Panc1 (cell line): ENCODE measurements at places on chromosomes 3 and 15. TPM values are rescaled to one million over a fixed set of nuclear protein-coding genes. Genes with fewer than 3 reads are reported as not detected.

GRCh38 chr15:65804252-65804931 is 12.3 kb upstream of the DENND4A start:
- no peak for DNase-seq

- no peak for DNase-seq
Measured at GRCh38 chr3:37765591-37766488, 95.8 kb upstream of the CTDSPL start.

DNA sequence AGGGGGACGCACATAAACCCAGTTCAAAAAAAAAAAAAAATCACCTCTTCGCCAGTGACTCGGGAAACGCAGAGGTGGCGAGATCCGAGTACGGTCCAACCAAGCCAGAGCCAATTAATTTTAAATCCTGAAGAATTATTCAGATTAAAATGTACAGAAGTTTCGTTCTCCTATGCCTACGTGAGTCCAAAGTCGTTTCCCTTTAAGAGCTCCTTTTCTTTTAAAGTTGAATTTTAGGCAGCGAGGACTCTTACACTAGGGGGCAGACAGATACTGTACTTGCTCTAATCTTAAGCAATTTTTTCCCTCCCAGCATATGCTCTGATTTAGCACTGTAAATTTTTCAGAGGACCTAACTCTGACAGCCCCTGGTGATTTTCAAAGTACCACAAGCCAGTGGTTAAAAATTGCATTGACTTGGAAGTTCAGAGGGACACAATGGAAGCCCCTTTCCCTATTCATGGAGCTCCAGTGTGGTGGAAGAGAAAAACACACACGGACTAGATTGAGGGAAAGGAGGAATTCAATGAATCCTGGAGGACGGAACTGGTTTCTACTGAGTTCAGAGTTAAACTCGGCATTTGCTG is 3.3 kb upstream of the NR2F2 start:
- no peak for DNase-seq

DNA sequence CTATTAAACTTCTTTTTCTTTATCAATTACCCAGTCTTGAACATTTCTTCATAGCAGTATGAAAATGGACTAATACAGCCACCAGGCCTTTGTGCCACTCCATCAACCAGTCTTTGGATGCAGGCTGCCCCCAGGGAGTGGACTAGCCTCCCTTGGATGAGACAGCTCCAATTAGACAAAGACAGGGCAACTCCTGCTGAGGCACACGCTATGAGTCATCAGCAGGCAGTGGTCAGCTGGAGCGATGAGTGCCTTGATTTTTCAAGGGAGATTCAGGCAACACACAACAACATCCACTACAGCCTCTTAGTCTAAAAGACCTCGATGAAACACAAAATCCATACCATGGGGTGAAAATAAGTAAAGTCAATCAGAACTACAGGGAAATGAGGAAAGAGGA is 160.1 kb downstream of the ARRDC4 start:
- no peak for DNase-seq

DNA sequence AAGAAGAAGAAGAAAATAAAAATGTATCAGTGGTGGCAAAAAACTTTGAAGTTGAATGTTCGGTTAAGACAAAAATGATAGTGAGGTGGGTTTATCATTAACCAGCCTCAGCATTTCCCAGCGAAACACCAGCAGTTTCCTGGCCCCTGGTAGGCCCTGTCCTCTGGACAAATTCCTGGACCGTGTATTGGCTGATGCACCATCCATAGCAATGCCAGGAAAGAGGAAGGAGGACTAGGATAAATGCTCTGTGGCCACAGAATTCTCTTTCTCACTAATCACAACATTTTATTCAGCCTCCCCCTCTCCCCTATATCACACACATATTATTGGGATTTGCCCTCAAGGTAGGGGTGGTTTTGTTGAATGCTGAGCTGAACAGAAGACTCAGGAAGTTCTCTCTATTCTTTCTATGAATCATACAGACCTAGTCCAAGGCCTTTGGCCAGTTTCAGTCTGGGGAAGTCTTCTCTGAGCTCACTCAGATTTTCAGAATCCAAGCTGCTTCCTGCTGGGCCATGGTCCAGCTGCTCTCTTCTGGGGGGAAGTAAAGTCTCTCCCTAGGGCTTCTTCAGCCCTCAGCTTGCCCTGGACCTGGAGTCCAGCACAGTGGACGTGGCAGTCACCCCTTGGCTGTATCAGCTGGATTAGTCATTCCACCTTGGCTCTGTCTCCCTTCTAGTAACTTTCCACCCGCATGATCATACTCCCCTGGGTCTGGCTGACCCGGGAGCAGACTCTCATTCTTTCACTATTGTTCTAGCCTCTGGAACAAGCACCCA is 27.6 kb downstream of the SLC28A1 start:
- no peak for DNase-seq

DNA sequence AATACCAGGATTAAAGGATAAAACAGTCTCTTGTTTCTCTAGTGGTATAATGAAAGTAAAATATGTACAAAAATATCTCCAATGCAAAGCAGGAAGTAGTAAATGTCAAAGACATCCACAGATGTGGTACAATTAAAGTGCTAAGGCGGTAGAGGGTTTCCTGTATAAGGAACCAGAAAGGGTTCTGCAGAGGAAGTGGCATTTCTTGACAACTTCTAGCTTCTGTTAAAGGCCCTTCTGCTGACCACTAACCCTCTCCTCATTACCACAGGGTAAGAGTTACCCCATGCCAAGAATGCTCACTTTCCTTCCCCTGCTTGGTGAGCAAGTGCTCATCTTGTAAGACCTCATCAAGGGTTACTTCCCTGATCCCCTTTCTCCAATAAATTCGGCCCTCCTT is 883.6 kb upstream of the NR2F2 start:
- DNase-seq = no peak

GRCh38 chr3:45034612-45035252 is 8.6 kb downstream of the CLEC3B start:
- DNase-seq = no peak

DNA sequence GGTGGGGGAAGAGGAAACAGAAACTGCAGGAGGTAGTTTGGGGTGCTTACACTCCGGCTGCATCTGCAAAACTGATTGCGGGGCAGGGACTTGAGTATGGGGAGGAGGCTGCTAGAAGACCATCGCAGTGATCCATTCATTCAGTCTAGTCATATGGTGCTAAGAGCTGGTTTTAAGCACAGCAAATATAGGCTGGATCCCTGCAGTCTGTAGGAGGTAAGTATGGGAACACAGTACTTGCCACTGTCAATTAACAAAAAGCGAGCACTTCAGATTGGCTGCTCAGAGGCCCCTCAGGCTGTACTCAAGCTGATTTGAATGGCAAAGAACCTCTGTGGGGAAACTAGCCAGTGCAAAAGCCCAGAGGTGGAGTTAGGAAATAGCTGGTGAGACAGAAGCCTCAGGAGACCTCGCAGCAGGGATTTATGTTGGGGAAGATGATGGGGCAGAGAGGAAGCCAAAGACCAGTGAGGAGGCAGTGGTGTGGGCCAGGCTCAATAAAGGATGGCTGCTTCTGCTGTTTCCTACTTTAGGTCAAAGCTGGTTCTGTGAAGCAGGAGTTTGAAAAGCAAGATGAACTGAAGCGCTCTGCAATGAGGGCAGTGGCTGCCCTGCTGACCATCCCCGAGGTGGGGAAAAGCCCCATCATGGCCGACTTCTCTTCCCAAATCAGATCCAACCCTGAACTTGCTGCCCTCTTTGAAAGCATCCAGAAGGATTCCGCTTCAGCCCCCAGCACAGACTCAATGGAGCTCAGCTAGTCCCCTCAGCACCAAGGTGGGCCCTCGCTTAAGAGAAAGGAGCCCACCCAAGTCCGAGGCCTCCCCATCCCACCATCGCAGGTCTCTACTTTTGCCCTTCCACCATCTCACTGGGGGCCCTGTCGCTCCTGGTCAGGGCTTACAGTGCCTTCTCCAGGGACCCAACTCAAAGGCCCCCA is 7.9 kb downstream of the RPL32 start:
- DNase-seq = no peak

- DNase-seq = peak; percentile 93
Measured at GRCh38 chr15:100721758-100722550, 119.6 kb downstream of the ASB7 start.

GRCh38 chr3:106168962-106169750 is 300.3 kb upstream of the CBLB start:
- no peak for DNase-seq

DNA sequence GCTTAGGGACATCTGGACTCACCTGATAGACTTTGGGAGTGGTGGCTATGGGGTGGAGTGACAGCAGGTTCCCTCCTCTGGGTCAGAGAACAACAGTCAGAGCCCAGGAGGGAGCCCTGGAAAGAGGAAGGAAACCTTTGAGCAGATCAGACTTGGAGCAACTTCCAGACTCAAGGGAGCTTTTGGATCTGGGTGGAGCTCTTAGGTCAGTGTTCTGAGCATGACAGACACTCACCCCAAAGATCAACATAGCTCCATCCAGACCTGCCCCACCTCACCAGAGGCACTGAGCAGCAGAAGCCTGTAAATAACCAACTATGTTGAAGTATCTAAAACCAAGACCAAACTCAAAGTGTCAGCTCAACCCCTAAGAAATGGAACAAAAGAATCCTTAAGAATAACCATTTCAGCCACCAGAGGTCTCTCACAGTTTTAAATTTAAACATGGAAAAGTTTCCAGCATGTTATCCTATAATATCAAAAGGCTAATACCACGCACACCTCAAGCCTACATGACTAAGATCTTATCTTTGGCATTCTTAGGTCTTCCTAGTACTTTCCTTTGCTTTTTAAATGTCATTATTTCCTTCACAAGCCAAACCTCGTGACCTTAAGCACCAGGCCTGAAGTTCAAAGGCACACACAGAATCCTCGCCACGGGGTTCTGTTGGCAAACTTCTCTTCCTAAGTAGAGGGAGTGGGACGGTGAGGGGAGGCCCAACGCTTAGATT is 56.4 kb downstream of the UMPS start:
- no peak for DNase-seq

DNA sequence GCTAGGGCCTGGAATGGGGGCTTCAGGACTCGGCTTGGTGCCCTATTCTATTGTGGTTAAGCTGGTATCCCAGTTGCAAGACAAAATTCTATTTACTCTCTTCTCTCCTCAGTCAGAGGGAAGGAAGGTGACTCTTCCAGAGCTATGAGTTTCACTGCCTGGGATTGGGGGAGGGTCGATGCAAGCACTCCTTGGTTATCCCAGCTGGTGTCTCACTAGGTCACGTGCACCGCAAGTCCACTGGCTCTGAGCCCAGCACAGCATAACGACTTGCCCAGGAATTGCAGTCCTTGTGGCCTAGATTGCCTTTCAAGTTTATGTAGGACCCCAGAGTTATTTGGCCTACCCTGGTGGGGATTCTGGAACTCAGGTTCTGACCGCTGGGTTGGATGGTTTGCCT is 958.8 kb downstream of the IGSF11 start:
- no peak for DNase-seq

GRCh38 chr3:196569003-196569516 is 600 bp downstream of the FBXO45 start:
- no peak for DNase-seq

- DNase-seq = no peak
Measured at GRCh38 chr15:49902685-49903501, 216.1 kb downstream of the ATP8B4 start.

DNA sequence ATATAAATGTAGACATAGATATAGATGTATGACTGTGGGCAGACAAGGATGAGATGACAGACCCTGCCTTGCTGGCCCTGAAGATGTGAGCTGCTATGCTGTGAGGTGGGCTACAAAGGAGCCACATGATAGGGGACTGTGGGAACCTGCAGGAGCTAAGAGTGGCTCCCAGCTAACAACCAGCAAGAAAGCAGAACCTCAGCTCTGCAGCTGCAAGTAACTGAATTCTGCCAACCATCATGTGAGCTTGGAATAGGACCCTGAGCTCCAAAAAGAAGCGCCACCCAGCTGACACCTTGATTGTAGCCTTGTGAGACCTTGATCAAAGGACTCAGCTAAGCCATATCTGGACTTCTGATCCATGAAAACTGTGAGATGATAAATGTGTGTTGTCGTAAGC is 123.3 kb upstream of the GRM7 start:
- DNase-seq = no peak

GRCh38 chr3:130711565-130712324 is 34.9 kb downstream of the PIK3R4 start:
- DNase-seq = no peak

GRCh38 chr3:188400494-188401243 is 246.7 kb downstream of the LPP start:
- no peak for DNase-seq

- no peak for DNase-seq
Measured at GRCh38 chr15:90862487-90862886, 5.9 kb upstream of the FURIN start.

DNA sequence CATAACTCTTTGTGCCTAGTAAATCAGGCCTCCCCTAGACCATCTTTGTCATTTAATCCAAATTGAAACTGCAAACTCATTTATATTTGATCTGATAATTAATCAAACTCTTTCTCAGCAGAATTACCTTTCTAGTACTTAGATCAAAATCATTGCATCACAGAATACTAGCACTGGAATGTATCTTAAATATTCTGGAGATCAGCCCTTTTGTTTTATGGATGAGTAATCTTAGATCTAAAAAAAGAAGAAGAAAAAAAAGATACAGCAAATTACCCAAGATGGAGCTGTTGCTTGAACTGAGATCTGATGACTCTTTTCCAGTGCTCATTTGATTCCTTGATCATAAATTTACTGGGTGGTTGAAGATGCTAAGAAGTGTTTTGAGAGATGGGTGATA is 47.9 kb downstream of the NAALADL2 start:
- no peak for DNase-seq

DNA sequence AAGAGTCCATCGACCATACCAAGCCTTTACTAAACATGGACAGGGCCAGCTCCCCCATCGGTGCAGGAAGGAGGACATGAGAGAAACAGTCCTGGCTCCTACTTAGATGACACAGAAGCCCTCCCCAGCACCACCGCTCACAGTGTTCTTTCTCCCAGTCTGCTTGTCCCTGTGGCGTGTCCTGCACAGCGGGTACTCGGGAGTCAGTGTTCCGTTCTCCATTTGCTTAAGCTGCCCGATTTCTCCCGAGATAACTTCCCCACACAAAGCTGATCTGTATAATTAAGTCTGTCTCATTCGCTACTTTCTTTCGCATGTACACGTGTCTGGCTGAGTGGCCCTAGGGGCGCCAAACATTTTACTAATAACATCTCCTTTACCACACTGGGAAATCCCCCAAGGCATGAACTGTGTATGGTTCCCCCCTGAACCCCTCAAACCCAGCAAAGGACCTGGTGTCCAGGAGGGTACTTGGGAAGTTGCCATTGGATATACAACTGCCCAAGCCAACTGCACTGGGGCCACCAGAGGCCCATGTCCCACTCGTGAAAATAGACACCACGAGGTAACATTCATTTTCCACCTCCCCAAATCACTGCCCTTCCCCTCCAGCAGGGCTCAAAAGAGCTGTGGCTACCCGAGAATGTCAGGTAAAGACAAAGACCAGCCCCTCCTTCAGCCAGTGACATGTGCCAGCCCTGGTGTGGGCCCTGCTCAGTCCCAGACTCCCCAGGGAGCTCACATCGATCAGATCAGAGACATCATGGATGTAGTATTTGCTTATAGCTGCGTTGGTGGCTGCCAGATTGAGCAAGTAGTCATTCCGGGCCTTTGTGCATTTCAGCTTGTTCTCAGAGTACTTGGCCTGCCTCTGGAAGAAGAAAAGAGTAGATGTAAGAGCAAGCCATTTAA is 96.5 kb upstream of the RAD18 start:
- no peak for DNase-seq

The MORC1 gene
- total RNA-seq = not detected

The GPR149 gene
- not detected for total RNA-seq

The ARPIN gene
- 6.3 TPM for total RNA-seq

The LRRC28 gene
- 39.3 TPM for total RNA-seq

The GP5 gene
- 0.05 TPM for total RNA-seq

The SLCO2A1 gene
- 0.62 TPM for total RNA-seq

The CPEB1 gene
- total RNA-seq = 19.5 TPM
